Spinal cord (tissue), 10 donors: ENCODE measurements at places on chromosomes 16 and 17.

DNA sequence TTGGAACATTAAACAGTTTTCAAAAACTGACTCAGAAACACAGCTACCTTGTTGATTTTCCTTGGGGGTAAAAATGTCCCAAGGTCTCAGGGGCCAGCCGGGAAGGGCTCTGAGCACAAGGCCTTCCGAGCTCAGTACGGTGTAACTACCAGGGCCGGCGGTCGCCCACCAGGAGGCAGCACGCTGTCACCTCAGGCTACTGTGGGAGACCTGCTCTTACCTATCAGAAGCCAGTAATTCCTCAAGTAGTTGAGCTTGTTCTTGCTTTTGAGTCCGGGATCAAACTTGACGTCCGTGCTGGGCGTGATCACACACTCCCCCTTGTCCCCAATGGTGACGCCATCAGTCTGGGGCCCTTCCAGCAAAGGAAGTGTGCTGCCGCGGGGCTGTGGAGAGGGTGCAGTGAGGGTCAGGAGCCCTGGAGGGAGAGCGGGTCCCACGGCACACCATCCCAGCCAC lies 43.4 kb upstream of the ICAM2 start:
- no peak for DNase-seq
- H3K4me3 ChIP-seq: no peak overlapping the region
- H3K36me3 ChIP-seq: peaks cover 20% of the 10 kb centered on the region
- H3K27ac ChIP-seq: no peak overlapping the region
- no peaks in the 10 kb centered on the region for H3K27me3 ChIP-seq
- peaks cover 13% of the 10 kb centered on the region for H3K4me1 ChIP-seq

DNA sequence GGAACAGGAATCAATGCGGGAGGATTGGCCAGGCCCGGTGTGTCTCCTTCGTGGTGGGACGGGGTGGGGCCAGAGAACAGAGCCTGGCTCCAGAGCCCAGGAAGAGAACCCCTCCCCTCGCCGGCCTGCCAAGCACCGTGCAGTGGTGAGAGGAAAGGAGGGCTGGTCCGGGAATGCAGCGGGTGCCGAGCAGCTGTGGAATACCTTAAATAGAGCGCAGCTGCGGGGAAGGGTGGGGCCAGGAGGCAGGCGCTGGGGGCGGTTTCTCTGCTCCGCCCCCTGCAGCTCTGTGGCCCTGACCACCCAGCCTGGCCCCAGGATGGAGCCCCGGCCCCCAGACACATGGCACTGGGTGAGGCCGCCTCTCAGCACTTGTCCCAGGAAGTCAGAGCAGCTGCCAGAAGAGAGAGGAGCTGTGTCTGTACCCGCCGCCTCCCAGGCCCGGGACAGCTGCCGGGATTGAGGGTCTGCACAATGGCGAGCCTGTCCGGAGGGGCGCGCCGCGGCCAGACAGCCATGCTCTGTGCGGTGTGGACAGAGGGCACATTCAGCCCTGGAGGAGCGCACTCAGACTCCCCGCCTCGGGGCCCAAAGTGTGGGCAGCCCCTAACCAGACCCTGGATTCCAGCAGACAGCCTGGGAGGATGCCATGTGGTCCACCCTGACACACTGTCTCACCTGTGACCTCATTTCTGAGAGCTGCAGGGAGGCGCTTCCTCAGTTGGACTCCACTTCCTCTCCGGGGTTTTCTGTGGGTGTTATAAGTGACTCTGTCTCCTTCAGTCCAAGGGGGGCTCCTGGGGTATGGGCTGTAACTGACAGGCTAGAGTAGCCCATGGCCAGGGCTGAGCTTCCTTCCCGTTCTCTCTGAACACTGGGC lies 268.8 kb downstream of the SEC14L1 start:
- no peaks in the 10 kb centered on the region for H3K27me3 ChIP-seq
- H3K27ac ChIP-seq: peak overlapping the region; percentile 54
- H3K4me3 ChIP-seq: no peak overlapping the region
- peaks cover 49% of the 10 kb centered on the region for H3K4me1 ChIP-seq
- no peak for DNase-seq
- H3K36me3 ChIP-seq: peaks cover 28% of the 10 kb centered on the region

DNA sequence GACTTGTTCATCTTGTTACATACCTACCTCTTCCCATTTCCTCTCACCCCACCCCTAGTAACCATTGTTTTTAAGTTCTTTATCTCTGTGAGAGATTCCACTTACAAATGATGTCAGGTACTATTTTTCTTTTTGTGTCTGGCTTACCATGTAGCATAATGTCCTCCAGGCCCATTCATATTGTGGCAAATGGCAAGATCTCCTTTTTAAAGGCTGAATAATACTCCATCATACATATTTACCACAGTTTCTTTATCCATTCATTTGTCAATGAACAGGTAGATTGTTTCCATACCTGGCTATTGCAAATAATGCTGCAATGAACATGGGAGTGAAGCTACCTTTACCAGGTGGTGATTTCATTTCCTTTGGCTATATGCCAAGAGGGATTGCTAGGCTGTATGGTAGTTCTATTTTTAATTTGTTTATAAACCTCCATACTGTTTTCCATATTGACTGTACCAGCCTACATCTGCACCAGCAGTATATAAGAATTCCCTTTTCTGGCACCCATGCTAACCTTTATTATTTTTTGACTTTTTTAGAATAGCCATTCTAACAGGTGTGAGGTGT lies 53.9 kb downstream of the NSRP1 start:
- no peak overlapping the region for H3K27ac ChIP-seq
- no peak for DNase-seq
- H3K36me3 ChIP-seq: peaks cover 5% of the 10 kb centered on the region
- H3K4me3 ChIP-seq: no peak overlapping the region

- H3K36me3 ChIP-seq: peaks cover 69% of the 10 kb centered on the region
- no peak overlapping the region for H3K4me3 ChIP-seq
- no peaks in the 10 kb centered on the region for H3K27me3 ChIP-seq
- peak overlapping the region; percentile 91 for H3K27ac ChIP-seq
- peaks cover 92% of the 10 kb centered on the region for H3K4me1 ChIP-seq
- no peak for DNase-seq
Observed at GRCh38 chr17:40350689-40351358, 13.7 kb downstream of the GJD3 start.

- DNase-seq: no peak
- no peaks in the 10 kb centered on the region for H3K27me3 ChIP-seq
- H3K4me3 ChIP-seq: no peak overlapping the region
- no peak overlapping the region for H3K27ac ChIP-seq
- H3K4me1 ChIP-seq: peaks cover 2% of the 10 kb centered on the region
Observed at GRCh38 chr16:55285586-55285985, 38.4 kb upstream of the IRX6 start.

GRCh38 chr17:66831383-66832210 lies 3.3 kb upstream of the CACNG5 start:
- no peak overlapping the region for H3K4me3 ChIP-seq
- peaks cover 21% of the 10 kb centered on the region for H3K27me3 ChIP-seq
- no peaks in the 10 kb centered on the region for H3K36me3 ChIP-seq
- peaks cover 40% of the 10 kb centered on the region for H3K4me1 ChIP-seq

DNA sequence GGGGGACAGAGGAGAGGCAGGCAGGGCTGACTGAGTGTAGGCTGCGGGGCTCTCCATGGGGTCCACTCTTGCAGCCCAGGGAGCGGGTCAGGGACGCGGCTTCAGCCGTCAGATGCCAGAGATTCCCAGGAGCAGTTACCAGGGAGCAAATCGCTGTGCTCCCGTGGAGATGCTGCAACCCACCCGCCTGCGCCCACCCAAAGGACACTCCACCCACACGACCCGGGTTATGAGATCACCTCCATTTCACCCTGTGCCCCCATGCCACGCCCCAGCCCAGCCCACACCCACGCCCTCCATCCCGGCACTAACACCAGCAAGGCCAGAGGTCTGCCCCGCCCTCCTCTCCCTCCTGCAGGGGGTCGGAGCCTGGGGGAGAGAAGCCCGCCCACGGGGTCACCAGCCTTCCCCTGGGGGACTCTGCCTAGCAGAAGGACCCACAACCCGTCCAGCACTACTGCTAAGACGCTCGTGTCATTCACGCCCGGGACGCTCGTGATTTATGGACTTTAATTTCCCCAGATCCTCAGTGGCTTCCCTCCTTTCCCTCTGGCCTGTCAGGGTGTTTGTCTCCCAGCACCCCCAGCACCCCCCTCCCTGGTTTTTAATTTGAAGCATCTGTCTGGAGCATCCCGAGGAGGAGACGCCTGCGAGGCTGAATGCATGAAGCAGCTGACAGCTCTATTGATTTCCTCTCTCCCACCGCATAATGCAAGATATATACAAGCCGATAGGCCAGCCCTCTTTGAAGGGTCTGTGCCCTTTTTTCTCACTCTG lies 6.7 kb upstream of the RPL38 start:
- H3K27me3 ChIP-seq: peaks cover 11% of the 10 kb centered on the region
- H3K27ac ChIP-seq: no peak overlapping the region
- DNase-seq: peak; percentile 37

DNA sequence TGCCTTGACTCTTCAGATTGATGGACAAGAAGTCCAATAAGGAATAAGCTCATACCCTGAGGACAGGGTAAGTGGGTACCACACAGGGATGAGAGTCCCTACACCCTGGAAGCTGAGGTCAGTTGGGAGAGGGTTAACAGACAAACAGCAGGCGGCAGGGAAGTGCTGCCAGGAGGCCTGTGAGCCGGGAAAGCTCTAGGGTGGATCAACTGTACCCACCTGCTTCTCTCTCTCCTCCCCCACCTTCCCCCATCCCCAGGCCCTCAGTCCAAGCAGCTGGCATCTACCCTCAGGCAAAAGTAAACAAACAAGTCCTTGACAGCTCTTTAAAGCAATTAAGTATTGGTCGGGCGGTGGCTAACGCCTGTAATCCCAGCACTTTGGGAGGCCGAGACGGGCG lies 20.7 kb upstream of the MYLK3 start:
- H3K4me1 ChIP-seq: no peaks in the 10 kb centered on the region
- no peak overlapping the region for H3K27ac ChIP-seq
- no peak overlapping the region for H3K4me3 ChIP-seq
- DNase-seq: no peak
- no peaks in the 10 kb centered on the region for H3K27me3 ChIP-seq

- no peaks in the 10 kb centered on the region for H3K27me3 ChIP-seq
- H3K36me3 ChIP-seq: peaks cover 44% of the 10 kb centered on the region
- H3K27ac ChIP-seq: no peak overlapping the region
- H3K4me3 ChIP-seq: no peak overlapping the region
- peaks cover 23% of the 10 kb centered on the region for H3K4me1 ChIP-seq
- no peak for DNase-seq
Observed at GRCh38 chr17:63426041-63426916, 19.8 kb downstream of the CYB561 start.

GRCh38 chr16:27245276-27246172 lies 23.0 kb downstream of the NSMCE1 start:
- peak overlapping the region; percentile 36 for H3K27ac ChIP-seq
- no peak overlapping the region for H3K4me3 ChIP-seq
- H3K27me3 ChIP-seq: no peaks in the 10 kb centered on the region
- H3K4me1 ChIP-seq: peaks cover 32% of the 10 kb centered on the region
- no peak for DNase-seq
- peaks cover 6% of the 10 kb centered on the region for H3K36me3 ChIP-seq

- no peaks in the 10 kb centered on the region for H3K36me3 ChIP-seq
- H3K27ac ChIP-seq: no peak overlapping the region
- no peaks in the 10 kb centered on the region for H3K4me1 ChIP-seq
- H3K4me3 ChIP-seq: no peak overlapping the region
Observed at GRCh38 chr17:67324330-67324729, 42.0 kb downstream of the PSMD12 start.

DNA sequence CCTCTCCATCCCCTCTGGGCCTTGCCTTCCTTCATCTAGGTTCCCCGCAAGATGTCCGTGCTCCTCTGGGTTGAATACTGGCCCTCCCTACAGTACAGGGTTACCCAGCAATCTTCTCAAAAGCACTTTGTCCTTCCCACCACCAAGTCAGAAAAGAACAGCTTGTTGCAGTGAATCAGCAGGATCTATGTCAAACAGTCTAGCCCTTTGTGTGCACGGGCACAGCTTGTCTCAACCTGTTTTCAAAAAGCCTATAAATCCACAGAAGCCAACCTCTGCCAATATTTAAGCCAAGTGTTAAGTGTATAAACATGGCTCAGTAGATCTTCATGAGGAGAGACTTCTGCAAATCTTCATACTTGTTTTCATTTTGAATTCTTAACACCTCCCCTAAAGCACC lies 25.2 kb downstream of the C17orf67 start:
- no peak for DNase-seq
- H3K4me1 ChIP-seq: peaks cover 11% of the 10 kb centered on the region
- H3K4me3 ChIP-seq: no peak overlapping the region
- H3K36me3 ChIP-seq: no peaks in the 10 kb centered on the region

- H3K4me3 ChIP-seq: no peak overlapping the region
- peaks cover 54% of the 10 kb centered on the region for H3K36me3 ChIP-seq
- no peaks in the 10 kb centered on the region for H3K27me3 ChIP-seq
- H3K4me1 ChIP-seq: peaks cover 47% of the 10 kb centered on the region
- no peak for DNase-seq
Observed at GRCh38 chr17:82882715-82883418, 43.0 kb upstream of the ZNF750 start.

DNA sequence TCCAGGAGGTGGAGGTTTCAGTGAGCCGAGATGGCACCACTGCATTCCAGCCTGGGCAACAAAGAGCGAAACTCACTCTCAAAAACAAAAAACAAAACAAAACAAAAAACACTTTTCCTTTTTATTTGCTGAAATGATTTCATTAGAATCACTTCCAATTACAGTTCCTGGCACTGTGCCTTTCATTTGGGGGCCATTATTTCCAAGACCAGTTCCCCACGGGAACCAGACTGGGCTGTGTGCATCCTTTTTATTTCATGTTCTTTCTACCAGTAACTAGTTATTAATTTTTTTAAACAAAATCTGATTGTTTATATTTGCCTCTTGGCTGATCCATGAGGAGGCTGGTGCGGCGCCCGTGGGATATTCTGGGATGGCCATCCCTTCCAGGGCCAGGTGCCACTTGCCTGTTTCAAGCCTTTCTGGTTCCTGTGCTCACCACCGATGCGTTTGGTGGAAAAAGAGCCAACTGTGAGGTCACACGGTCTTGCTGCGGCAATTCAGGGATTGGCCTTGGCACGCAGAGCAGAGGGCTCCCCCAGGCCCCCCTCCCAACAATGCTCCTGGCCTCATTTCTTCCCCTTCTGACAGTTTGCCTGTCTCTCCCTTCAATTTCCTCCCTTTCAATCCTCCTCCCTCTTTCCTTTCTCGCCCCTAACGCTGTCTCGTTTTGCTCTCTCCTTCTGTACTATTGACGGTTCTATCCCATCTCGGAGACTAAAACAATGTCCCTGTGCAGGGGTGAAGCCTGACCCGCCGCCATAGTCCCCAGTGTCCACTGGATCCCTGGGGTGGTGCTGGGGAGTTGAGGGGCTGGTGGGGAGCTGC lies 13.4 kb downstream of the UBALD1 start:
- H3K27me3 ChIP-seq: no peaks in the 10 kb centered on the region
- no peak for DNase-seq
- peaks cover 7% of the 10 kb centered on the region for H3K36me3 ChIP-seq
- H3K4me3 ChIP-seq: no peak overlapping the region

DNA sequence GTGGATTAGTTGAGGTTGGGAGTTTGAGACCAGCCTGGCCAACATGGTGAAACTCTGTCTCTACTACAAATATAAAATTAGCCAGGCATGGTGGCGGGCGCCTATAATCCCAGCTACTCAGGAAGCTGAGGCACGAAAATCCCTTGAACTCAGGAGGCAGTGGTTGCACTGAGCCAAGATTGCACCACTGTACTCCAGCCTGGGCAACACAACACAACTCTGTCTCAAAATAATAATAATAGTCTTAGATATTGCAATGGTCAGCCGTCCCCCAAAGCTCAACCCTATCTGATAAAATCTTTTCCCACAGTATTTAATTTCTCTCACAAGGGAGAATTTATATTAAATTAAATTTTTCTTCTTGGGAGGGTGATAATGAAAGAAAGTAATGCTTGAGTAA lies 169.6 kb downstream of the XYLT1 start:
- peaks cover 18% of the 10 kb centered on the region for H3K4me1 ChIP-seq
- H3K4me3 ChIP-seq: no peak overlapping the region
- H3K27me3 ChIP-seq: no peaks in the 10 kb centered on the region
- DNase-seq: no peak
- no peaks in the 10 kb centered on the region for H3K36me3 ChIP-seq
- no peak overlapping the region for H3K27ac ChIP-seq
